Pancreas (tissue), 10 donors: ENCODE measurements at places on chromosomes 13 and 19.

DNA sequence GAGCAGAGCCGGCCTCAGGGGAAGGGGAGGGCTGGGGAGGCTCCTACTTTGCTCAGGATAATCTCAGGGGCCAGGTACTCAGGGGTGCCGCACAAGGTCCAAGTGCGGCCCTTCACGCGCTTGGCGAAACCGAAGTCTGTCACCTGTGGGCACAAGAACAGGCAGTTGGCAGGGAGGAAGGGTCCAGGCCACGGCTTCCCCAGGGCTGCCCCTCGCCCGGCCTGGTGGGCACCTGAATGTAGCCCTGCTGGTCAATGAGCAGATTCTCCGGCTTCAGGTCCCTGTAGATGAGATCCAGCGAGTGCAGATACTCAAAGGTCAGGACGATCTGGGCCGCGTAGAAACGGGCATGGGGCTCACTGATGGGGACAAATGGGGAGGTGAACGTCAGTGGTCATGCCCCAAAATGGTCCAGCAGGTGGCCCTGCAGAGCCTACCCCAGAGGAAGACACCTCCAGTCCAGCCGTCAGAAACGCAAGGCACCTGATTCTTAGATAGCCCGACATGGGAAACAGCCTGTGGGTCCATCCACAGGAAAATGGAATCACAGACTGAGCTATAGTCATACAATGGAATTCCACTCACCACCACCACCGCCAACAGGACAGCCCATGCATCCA, 7.1 kb upstream of the SAMD1 start:
- no peaks in the 10 kb centered on the region for H3K27me3 ChIP-seq
- DNase-seq: no peak
- no peak overlapping the region for H3K27ac ChIP-seq
- H3K4me1 ChIP-seq: no peaks in the 10 kb centered on the region
- H3K4me3 ChIP-seq: no peak overlapping the region

DNA sequence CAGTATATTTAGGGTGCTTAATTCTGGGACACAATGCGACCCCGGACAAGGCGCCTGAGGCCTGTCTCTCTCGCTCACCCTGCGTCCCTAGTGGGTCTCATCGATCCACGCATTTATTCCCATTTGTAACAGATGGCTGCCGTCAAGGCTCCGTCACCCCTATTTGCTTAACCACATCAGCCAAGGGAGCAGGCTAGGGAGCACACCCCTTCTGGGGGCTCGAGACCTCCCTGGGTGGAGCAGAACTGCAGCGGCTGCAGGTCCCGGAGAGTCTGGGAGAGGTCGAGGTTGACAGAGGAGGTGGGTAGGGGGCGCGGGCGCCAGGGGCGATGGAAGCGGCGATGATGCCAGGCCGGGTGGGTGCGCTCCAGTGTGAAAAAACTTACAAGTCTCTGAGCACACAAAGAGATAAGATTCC, 507 bp downstream of the ALG5 start:
- H3K4me3 ChIP-seq: peak overlapping the region; percentile 91
- no peaks in the 10 kb centered on the region for H3K36me3 ChIP-seq
- peak overlapping the region; percentile 96 for H3K27ac ChIP-seq
- no peaks in the 10 kb centered on the region for H3K27me3 ChIP-seq

DNA sequence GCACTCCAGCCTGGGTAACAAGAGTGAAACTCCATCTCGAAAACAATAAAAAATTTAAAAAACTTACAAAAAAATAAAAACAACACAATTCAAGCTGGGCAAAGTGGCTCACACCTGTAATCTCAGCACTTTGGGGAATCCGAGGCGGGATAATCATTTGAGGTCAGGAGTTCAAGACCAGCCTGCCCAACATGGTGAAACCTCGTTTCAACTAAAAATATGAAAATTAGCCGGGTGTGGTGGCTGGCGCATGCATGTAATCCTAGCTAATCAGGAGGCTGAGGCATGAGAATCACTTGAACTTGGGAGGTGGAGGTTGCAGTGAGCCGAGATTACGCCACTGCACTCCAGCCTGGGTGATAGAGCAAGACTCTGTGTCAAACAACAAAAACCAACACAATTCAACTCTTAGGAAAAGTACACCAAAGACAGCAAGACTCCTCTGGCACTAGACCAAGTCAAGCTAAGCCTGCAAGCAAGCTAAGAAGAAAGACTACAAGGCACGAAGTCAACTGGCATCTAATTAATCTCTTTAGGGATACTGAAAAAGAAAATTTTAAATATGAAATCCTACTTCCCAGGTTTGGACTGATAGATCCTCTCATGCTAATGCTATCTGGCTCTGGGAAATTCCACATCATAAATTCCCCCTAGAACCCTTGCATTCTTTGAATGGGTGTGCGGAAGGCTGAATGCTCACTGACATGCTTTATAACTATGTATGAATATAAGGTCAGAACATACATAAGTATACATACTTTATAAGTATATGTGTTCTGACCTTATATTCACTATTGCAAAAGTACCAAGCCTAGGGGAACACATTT, 7.9 kb downstream of the PBX4 start:
- no peaks in the 10 kb centered on the region for H3K27me3 ChIP-seq
- no peak overlapping the region for H3K27ac ChIP-seq
- H3K36me3 ChIP-seq: no peaks in the 10 kb centered on the region
- DNase-seq: no peak
- no peaks in the 10 kb centered on the region for H3K4me1 ChIP-seq
- H3K4me3 ChIP-seq: no peak overlapping the region

DNA sequence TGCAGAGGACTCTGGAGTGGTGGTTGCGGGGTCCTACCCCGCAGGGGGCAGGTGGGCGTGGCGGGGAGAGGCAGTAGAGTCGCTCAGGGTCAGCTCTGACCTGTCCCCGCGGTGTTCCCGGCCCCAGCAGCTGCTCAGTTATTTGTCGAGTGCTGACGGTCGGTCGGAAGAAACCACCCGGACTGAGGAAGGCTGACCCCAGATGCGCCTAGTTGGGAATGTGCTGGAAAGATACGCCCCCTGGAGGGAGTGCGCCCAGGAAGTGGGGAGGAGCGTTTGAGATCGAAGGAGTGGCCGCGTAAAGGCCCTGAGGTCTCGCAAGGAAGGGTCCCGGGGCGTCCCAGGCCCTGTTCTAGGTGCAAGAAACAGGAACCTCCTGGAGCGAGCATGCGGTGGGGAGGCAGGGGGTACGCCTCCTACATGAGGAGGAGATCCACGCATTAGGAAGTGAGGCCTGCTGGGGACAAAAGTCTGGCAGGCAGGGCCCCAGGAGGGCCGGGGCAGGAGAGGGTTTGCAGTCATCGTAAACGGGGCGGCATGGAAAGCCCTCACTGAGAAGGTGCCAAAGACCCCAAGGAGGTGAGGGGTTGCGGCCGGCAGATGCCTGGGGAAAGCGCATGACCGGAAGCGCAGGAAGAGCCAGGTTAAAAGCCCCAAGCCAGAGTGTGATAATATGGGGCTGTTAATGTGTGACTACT, 9.2 kb downstream of the CCDC8 start:
- no peaks in the 10 kb centered on the region for H3K27me3 ChIP-seq
- no peaks in the 10 kb centered on the region for H3K36me3 ChIP-seq
- peak; percentile 83 for DNase-seq

GRCh38 chr19:9857920-9858746, 23.0 kb downstream of the PIN1 start:
- H3K27me3 ChIP-seq: no peaks in the 10 kb centered on the region
- H3K36me3 ChIP-seq: no peaks in the 10 kb centered on the region
- no peak overlapping the region for H3K4me3 ChIP-seq

GRCh38 chr19:1177322-1178114, 3.5 kb upstream of the SBNO2 start:
- H3K36me3 ChIP-seq: no peaks in the 10 kb centered on the region
- no peak overlapping the region for H3K4me3 ChIP-seq
- peak overlapping the region; percentile 54 for H3K27ac ChIP-seq
- no peak for DNase-seq
- H3K4me1 ChIP-seq: peaks cover 6% of the 10 kb centered on the region

GRCh38 chr13:71030784-71031183, 836.2 kb downstream of the DACH1 start:
- DNase-seq: no peak
- H3K27me3 ChIP-seq: no peaks in the 10 kb centered on the region
- no peak overlapping the region for H3K4me3 ChIP-seq
- no peaks in the 10 kb centered on the region for H3K4me1 ChIP-seq

- peaks cover 18% of the 10 kb centered on the region for H3K4me1 ChIP-seq
- H3K27ac ChIP-seq: no peak overlapping the region
- no peak overlapping the region for H3K4me3 ChIP-seq
Observed at GRCh38 chr19:339262-339887, 5.2 kb downstream of the MIER2 start.

GRCh38 chr13:111325941-111326620, 5.6 kb downstream of the TEX29 start:
- H3K27me3 ChIP-seq: no peaks in the 10 kb centered on the region
- H3K4me3 ChIP-seq: no peak overlapping the region
- H3K27ac ChIP-seq: no peak overlapping the region
- DNase-seq: no peak
- no peaks in the 10 kb centered on the region for H3K4me1 ChIP-seq

GRCh38 chr13:28475916-28476725, 18.8 kb downstream of the FLT1 start:
- DNase-seq: no peak
- H3K36me3 ChIP-seq: no peaks in the 10 kb centered on the region
- H3K4me1 ChIP-seq: no peaks in the 10 kb centered on the region
- no peaks in the 10 kb centered on the region for H3K27me3 ChIP-seq
- H3K27ac ChIP-seq: no peak overlapping the region

GRCh38 chr19:19285686-19286085, 12.6 kb upstream of the TM6SF2 start:
- no peak for DNase-seq
- H3K27ac ChIP-seq: no peak overlapping the region
- no peak overlapping the region for H3K4me3 ChIP-seq
- H3K36me3 ChIP-seq: no peaks in the 10 kb centered on the region

GRCh38 chr19:40006273-40006691, 9.4 kb downstream of the ZNF546 start:
- no peak for DNase-seq
- no peak overlapping the region for H3K27ac ChIP-seq
- H3K4me1 ChIP-seq: no peaks in the 10 kb centered on the region
- no peak overlapping the region for H3K4me3 ChIP-seq

DNA sequence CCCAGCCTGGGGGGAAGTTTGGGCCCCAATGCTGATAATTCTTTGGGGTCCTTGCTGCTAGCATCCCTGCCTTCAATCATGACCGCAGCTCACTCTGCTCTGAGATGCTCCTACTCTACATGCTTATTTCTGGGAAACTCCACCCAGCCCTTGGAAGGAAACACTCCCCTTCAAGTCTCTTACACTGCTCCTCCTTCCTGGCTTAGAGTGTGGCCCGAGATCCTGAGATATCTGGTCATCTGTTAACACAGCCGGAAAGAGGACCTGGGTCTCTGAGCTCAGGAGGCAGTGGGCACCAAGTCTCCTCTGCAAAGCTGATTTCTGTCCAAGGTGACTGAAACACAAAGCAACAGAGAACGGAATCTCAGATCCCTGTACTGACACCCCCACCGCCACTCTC, 33.0 kb downstream of the CYP4F2 start:
- H3K4me1 ChIP-seq: peaks cover 4% of the 10 kb centered on the region
- no peak overlapping the region for H3K27ac ChIP-seq
- no peak for DNase-seq
- H3K27me3 ChIP-seq: no peaks in the 10 kb centered on the region
- H3K36me3 ChIP-seq: no peaks in the 10 kb centered on the region
